ENCODE measurements at places on chromosomes 3 and 15.

DNA sequence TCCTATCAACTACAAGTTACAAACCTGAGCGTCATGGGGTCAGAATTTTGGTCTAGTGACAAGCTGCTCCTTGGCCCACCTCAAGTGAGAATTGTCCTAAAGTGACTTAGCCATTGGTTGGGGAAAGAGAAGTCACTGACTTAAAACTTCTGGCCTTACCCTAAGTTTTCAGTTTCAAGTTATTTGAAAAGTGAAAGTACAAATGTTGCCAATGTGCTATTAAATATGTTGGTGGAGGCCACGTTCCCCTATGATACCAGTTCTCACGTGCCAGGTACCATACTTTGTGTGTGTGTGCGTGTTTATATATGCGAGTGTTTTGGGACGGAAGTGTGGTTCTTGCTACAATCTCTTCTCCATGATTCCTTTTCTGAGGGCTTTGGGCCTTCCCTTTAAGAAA is 22.6 kb upstream of the RASGRP1 start:
- no peak for DNase-seq

DNA sequence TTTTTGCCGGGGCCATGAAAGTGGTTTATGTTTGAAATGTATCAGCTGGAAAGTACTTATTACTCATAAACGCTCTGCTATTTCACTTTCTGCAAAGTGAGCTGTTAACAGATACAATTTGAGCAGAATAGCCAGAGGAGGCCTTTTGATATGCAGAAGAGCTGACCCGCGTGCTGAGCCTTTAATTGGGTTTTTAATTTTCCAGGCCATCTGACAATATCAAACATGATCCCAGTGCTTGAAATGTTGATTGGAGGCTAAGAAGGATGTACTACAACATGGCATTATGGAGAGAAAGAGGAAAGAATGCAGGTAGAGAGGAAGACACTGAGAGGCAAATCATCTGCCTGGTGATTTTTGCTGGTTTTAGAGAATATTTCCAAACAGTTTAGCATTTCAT is 261.3 kb upstream of the MEIS2 start:
- no peak for DNase-seq

GRCh38 chr15:53328341-53328740 is 431.1 kb downstream of the WDR72 start:
- DNase-seq: no peak

DNA sequence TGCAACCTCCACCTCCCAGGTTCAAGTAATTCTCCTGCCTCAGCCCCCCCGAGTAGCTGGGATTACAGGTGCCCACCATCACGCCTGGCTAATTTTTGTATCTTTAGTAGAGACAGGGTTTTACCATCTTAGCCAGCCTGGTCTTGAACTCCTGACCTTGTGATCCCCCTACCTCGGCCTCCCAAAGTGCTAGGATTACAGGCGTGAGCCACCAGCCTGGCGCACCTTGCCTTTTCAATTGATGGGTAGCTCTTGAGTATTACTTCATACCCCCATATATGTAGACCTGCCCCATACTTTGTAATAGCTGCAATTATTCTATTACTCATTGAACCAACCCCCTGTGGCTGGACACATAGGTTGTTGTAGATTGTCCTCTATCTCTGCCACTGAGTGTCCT is 101.3 kb downstream of the LRRK1 start:
- DNase-seq: no peak

DNA sequence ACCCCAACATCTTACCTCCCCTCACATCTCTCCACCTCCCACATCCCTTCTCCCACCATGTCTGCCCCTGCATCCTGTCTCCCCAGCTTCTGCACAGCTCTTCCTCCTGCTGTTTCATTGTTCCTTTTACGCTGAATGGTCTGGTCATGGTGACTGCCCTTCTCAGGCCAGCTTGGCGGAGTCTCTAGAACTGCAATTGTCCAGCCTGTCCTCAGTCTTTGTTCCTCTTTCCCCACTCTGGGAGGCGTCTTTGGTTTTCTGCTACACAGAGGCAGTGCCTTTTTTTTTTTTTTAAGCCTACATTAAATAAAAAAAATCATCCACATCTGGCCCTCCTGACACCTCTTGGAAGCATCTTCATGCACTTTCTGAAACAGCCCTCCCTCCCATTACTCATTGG is 49.1 kb upstream of the SEC22A start:
- DNase-seq: no peak

GRCh38 chr3:27503526-27503925 is 19.3 kb upstream of the SLC4A7 start:
- no peak for DNase-seq

- DNase-seq: no peak
Observed at GRCh38 chr3:32705232-32705631, 20.2 kb downstream of the CNOT10 start.

- no peak for DNase-seq
Observed at GRCh38 chr3:56684029-56684428, 964 bp upstream of the TASOR start.

DNA sequence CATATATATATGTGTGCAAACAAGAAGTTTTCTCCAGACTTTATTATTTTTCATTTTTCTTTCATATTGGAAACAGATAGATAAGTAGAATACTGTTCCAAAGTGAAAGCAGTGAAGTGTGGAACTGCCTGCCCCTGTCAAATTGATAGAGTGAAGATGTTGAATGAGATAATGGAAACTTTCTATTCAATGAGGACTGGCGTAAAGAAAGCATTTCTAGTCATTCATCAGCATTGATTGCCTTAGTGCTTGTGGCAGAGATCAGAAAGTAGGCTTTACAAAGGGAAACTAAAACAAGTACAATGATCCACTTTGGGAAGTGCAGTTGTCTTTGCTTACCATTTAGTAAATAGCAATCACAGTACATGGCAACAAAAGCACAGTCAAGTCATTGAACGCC is 300.0 kb downstream of the CADM2 start:
- no peak for DNase-seq

- no peak for DNase-seq
Observed at GRCh38 chr15:59203657-59204056, 3.0 kb upstream of the LDHAL6B start.

DNA sequence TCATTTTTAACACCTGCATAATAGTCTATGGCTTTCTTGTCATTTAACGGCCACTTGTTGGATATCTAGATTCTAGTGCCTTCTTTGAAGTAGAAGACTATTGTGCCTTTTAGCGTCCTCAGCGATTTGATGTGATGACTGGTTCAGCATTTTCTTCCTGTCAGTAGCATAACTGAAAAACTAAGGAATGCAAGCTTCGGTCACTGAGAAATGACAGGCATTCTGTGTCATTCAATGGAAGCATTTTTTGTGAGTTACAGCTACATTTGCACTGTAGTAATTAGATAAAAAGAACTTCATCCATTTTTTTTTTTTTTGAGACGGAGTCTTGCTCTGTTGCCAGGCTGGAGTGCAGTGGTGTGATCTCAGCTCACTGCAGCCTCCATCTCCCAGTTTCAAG is 10.3 kb downstream of the NEK11 start:
- no peak for DNase-seq

DNA sequence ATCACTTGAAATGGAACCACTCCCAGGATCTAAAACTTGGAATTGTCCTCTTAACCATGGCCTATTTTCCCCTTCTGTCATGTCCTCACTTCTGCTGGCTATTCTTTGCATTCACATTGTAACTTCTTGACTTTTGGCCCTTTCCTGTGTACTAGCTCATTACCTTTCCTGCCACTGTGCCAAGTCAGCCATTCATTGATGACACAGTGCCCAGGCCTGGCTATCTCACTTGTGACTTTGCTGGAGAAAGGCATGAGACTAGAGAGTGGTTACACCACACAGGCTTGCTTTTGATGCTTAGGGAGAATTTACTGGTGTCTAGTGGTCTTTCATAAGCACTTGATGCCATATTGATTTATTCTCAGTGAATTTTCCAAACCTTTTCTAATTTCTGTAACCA is 101.1 kb downstream of the NR1D2 start:
- DNase-seq: no peak

DNA sequence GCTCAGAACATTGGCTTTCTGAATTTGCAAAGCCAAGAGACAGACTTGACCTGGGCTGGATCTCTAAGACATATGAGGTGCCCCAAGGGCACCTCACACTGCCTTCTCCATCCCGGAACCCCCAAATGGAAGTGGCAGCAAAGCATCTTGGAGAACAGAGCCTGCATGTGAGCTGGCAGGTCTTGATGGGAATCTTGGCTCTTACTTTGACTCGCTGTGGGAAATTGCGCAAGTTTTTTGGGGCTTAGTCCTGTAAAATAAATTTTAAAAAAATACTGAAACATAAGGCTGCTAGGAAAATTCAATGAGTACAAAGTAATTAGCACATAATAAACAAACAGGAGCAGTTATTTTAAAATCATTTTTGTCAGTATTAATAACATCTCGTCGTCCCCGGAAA is 13.7 kb upstream of the SEC22A start:
- no peak for DNase-seq

GRCh38 chr3:58013973-58014649 is 5.9 kb downstream of the FLNB start:
- no peak for DNase-seq

GRCh38 chr3:116199063-116199462 is 246.2 kb downstream of the LSAMP start:
- DNase-seq: no peak

DNA sequence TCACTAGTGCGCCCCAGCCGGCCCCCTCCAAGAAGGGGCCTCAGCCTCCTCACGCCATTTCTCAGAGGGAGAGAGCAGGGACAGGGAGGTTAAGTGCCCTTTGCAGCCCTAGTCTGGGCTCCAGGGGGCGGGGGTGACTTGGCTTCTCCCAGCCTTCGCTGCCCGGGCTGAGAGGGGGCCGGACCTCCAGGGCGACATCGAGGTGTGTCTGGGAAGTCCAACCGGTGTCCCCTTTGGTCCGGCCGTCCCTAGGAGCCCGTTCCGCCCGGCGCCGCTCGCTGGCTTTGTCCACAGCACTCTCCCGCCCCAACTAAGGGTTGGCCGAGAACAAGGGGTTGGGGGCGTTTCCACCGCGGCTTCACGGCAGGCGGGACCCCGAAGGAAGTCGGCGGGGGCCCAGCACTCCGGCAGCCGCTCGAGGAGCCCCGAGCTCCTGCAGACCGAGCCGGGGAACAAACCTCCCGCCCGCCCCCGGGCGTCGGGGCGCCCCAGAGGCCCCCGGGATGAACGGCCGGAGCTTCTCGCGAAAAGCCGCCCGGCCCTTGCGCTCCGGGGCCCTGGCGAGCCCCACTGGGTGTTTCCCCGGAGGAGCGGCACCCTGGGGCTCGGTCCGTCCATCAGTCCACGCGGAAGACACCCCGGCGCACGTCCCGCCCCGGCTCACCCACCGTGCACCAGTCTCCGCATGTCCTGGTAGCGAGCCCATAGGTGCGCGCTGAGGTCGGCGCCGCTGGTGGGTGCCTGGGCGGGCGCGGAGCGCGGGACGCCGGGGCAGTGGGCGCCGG is 627 bp downstream of the NT5DC2 start:
- DNase-seq: no peak

GRCh38 chr3:100260081-100260684 is 609 bp upstream of the TBC1D23 start:
- DNase-seq: peak; percentile 44

DNA sequence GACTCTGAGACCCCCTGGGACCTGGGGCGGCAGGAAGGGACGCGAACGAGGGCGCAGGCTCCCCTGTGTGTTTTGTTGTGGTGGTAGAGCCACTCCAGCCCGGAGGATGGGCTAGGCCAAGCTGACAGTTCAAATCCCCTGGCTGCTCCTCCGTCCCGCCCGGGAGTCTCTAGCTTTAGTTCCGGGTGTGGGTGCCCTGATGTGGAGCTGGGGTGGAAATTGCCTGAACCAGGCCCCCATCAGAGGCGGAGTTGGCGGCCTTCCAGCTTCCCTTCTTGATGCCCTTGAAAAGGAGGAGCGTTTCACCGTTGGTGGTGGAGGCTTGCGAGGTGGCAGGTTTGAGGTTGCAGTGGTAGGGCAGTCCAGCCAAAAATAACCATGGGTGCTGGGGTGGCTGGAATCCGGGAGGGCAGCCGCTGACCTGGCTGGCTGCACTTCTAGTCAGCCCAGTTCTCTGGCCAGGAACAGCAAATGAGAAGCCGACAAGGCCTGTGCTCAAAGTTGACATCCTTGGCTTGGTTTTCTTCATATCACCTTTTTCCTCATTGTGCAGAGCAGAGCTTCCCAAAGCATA is 817 bp downstream of the CLK3 start:
- DNase-seq: peak; percentile 51

- DNase-seq: no peak
Observed at GRCh38 chr15:99084965-99085364, 19.9 kb upstream of the SYNM start.

- no peak for DNase-seq
Observed at GRCh38 chr15:66893294-66893693, 172.1 kb upstream of the SMAD3 start.

GRCh38 chr3:159451482-159451881 is 537.2 kb upstream of the IL12A start:
- DNase-seq: no peak

- no peak for DNase-seq
Observed at GRCh38 chr15:79952329-79952728, 18.7 kb downstream of the BCL2A1 start.

DNA sequence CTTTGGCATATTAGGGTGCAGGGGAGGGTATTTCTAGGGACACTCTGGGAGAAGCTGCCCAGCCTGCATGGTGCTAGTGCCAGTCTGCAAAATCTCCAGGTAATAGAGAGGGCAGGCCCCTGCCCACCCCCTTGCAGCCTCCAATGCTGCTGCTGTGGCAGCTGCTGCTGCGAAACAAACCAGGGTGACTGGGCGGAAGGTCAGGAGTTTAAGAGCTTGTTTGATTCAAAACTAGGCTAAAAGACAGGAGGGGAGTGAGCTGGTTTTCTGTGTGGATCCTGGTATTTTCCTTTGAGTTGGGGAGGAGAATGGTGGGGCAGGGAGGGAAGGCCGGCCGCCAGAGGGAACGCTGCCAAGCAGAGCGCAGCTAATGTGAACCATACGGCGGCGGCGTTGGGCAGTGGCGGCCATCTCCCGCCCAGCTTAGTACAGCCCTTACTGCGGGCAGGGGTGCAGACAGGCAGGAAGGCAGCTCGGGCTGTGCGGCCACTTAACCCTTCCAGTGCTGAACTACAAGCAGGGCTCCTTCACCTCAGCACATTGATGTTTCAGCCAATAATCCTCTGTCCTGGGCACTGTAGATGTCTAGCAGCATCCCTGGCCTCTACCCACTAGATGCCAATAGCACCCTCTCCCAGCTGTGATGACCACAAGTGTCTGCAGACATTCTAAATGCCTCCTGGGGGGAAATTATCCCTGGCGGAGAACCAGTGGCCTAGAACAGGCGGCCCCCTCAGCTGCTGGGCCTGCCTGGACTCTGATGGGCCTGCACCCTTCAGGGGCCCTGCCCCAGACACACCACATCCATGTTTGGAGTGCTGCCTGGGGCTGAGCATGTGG is 125.7 kb downstream of the EEFSEC start:
- DNase-seq: no peak

DNA sequence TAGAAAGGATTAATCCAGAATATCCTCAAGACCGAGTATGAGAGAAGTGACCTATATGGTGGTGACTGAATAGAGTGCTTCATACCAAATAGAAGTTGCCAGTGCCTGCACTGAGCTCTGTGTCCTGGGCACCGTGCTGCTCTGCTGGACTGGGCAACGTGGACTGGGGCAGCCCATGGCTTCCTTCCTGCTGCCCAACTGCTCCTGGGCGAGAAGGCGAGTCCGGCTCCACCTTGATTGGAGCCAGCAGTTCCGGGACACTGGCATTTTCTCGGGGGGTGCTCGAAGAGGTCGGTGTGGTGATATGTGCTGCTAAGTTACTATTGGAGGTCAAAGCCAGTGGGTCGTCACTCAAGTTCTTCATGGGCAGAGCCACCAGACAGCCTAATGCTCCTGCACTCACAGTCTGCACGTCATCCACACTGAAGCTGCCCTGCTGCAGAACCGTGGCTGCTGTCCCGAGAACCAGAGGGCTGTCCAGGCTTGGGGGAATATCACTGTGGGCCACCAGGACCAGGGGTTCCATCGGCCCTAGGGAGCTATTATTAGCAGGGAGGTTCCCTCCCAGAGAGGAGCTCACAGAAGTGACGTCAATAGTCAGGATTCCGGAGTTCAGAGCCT is 14.1 kb downstream of the ZXDC start:
- no peak for DNase-seq

All from gastrocnemius medialis (tissue), 4 donors.